ENCODE measurements at places on chromosomes 1 and 21.

- DNase-seq, result no peak
These were observed 173.8 kb downstream of the RASAL2 start for GRCh38 chr1:178267646-178268094.

DNA sequence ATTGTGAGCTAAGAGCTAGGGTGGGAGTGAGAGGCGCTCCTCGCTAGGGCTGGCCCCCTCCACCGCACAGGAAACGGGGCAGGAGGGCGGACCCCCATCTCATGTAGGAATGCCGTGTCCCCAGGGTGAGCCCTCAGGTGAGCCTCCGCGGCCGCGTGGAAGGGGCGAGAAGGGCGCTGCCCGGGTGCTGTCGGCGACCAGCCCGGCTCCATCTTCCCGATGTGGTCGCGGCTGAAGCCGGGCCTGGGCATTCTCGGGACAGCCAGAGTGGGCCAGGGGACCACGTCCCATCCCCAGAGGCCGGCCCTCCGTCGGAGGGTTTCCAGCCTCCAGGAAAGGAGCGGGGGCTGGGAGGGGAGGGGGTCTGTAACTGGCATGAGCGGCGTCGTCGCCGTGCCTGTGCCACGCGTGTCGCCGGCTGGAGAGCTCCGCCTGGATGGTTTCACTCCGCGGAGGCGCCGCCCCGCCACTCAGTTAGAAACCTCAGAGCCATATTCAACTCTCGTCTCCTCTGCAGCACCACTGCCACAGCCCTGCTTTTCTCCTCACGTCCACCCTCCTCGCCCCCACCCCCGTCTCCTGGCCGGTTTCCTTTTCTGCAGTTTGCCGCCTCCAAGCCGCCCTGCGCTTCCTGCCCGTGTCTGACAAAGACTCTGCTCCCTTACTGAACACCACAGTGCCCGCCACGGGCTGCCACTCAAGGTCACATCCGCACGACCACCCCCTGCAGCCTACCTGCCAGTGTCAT, at the start of gene TMEM269:
Gene TMEM269 (plus strand): TSS at position 46 of the 748 bp plus-strand sequence. CDS start 4,903 bp downstream, outside the sequence.
- peak; percentile 50 for DNase-seq

- no peak for DNase-seq
These were observed 79.9 kb downstream of the PRDM2 start for GRCh38 chr1:13779930-13780329.

DNA sequence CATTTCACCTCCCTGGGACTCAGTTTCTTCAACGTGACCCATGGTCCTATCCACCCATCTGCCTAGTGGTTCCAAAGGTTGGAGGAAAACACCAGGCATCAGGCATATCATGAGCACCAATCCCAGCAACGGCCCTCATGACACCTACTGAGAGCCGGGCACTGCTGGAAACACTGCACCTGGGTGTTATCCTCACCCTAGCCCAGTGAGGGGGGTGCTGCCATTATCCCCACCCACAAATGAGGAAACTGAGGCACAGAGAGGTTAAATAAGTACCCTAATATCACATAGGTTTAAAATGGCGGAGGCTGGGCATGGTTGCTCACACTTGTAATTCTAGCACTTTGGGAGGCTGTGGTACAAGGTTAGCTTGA, 206.9 kb downstream of the MATN1 start:
- DNase-seq, result no peak

GRCh38 chr1:20615946-20616846, 17.1 kb upstream of the PINK1 start:
- peak; percentile 6 for DNase-seq

DNA sequence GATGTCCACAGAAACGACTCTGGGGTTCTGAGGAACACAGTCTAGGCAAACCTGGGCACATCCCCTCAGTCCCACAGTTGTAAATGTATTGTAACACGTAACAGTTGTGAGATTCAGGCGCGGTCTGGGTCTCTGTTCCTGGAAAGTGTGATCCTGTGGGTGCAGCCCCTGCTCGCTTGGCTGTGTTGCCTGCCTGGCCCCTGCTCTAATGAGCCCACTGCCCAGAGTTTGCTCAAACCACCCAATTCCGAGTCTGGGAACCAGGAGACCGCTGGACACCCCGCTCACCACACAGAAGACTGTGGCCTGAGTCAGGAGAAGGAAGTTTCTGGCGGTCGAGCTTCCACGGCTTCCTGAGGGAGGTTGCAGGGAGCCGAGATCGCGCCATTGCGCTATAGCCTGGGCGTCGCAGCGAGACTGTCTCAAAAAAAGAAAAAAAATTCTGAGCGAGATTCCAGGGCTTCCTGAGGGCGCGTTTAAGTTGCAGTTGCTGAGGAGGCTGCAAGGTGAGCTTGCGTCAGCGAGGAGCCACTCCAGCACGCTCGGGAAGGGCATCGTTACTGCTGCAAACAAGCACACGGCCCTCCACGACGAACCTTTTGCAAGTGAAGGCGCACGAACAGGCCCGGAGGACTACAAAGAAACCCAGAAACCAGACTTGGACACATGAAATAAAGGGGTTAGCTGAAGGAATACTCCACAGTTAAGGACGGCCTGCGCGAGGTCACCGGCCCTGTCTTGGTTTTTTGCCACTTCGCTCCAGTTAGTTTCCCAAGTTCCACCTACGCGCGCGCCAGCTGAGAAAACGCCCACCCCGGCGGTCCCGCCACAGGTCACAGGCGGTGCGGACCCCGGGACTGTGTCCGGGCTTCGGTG, 1.1 kb downstream of the C21orf58 start:
- DNase-seq, result peak; percentile 39

GRCh38 chr1:36486439-36487335, 4.0 kb upstream of the CSF3R start:
- no peak for DNase-seq

DNA sequence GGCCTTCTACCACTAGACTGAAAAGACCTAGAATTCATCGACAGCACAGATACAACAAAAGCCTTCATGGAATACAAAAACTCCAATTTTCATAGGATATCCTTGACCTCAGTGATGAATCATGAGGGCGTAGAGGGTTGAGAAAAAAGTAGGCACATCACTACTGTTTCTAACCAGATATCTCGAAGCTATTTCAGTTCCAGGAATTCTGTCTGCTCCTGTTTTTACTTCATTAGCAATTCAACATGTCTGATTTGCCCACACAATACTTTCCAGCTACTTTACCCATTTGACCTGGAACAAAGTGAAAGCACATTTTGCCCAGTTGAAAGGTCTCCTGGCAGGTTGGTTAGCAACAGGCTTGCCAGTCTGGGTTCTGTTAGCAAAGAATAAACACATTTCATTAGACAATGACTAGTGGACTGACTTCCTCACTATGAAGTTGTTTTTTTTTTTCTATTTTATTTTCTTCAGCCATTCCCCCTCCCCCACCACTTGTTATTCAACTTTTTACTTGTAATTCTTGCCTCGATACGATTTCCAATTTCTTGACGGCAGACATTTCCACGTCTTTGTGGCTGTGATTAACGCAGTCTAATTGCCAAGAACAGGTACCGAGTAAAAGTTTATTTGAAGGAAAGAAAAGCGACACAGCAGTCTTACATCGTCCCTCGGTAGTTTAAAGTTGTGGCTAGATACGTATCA, 4.0 kb upstream of the ZBTB18 start:
- DNase-seq, result no peak

- DNase-seq, result no peak
These were observed 8.1 kb downstream of the CCSAP start for GRCh38 chr1:229334716-229335115.

- DNase-seq, result no peak
These were observed 32.7 kb downstream of the WDTC1 start for GRCh38 chr1:27267153-27267552.

DNA sequence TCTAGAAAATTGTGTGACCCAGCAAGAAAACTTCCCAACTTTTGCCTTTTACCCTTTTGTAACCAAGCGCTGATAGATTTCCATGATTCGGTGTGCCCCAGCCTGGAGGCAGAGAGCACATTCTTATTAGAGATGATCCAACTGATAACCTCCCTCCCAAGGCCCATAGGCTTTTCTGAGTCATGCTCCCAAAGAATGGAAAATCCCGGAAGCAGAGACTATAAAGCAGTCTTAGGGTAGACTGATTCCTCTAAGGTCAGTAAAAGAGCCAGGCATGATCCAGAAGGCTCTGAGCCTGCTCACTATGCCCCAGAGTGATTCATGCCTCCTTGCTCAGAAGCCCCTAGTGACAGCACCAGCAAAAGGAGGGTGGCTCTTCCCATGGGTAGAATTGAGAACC, 4.3 kb downstream of the CAMK1G start:
- DNase-seq, result no peak

DNA sequence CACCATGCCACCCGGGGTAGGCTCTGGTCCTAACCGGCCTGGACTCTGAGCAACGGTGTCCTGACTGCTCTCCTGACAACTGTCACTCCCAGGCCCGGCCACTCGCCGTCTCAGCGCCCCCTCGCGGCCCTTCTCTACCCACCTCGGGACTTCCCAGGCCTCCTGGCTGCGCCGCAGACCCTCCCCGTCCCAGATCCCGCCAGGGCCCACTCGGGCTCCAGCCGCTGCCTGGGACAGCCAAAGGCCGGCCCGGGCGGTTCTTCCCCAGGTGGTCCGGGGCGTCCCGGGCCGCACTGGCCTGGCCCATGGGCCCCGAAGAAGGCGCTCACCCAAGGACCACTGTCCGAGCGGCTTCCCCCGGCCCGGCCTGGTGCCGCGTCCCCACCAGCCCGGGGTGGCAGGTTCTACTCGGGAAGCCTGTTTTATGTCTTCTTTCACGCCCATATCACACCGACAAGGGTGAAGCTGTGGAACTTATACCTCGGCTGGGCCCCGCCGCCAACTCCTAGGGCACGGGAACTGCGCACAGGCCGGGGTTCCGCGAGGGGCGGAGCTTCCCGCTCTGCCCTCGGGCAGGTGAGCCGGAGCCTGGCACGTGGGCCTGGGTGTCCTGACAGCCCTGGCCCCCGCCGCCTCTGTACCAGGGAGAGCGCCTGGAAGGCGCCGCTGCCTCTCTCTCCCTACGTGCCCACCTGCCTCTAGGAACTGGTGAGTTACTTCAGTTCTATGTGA, 138.3 kb downstream of the TTLL7 start:
- DNase-seq, result peak; percentile 83

DNA sequence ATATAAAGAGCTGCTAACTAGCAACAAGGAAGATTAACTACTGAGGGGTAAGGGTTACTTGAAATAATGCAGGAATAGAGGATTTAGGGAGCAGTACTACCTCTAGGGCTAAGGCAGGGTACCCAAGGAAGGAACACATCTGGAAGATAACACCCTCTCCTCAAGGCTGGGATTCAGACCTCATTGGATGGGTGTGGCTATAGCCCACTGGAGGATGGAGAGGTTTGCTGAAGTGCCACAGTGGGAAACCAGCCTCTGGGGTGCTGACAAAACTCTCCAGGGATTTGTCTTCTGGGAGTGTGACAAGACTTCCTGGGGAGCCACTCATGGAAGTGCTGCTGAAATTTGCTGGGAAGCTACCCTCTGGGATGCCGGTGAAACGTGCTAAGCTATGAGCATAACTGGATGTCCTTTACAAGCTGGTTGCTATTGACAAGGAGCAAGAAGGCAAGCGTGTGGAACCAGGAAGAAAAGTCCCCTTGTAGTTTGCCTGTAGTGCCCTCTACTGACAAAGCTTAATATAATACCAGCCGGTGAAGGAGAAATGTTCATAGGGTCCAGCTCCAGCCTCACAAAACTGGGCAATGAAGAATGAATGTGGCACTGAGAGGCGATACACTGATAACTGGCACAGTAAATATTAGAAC, 122.8 kb upstream of the USP24 start:
- peak; percentile 13 for DNase-seq

- no peak for DNase-seq
These were observed 130.9 kb downstream of the CD247 start for GRCh38 chr1:167387251-167387910.

- no peak for DNase-seq
These were observed 2.5 kb downstream of the KRTAP10-11 start for GRCh38 chr21:44648557-44649311.

DNA sequence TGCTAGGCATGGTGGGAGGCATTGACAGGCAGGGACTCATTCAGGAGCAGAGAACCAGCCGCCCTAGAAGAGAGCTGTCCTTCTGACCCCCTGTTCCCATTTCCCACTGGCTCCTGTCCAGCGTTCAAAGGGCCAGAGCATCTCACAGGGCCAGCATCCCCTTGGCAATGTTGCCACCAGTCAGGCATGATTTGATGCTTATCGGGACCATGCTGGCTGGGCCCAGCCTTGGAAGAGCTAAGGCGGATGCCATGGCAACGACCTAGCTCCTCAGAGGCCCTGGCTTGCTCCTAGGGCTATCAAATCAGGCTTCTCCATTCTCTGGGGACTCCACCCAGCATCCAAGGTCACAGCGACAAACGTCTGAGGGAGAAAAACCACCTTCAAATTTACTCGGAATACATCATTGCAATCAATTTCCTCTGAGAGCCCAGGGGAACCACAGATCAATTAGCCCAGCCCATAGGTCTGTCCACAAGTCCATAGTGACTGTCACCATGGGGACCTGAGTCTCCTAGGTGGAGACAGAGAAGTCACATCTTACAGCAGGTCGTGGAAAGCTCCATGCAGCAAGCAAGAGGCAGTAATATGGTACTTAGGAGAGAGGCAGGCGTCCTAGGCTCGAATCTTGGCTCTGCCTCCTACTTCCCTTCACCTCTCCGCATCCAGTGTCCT, 14.1 kb upstream of the VWA5B1 start:
- no peak for DNase-seq

DNA sequence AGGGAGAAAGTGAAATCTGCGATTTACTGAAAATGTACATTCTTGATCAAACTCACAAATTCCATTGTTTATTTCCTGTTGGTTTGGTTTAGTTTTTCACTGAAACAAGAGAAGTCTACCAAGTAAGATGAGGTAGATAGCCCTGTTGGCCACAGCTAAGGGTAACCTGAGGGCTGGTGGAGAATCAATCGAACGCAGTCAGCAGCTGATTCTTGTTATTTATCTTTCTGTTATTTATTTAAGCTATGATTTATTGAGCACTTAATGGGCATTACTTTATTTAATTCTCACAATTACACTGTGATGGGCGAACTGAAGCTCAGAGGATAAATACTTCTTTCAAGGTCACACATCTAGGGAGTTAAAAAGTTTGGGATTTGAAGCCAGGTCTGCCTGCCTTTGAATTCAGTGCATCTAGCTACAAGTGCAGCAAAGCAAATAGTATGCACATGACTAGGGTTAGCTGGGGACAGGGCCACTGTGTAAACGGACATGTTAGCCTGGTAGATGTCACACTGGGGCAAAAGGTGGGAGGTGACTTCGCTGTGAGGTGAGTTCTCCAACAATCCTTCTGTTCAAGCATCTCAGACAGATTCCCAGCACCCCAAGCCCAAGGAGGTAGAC, 106.5 kb upstream of the GADD45A start:
- no peak for DNase-seq

DNA sequence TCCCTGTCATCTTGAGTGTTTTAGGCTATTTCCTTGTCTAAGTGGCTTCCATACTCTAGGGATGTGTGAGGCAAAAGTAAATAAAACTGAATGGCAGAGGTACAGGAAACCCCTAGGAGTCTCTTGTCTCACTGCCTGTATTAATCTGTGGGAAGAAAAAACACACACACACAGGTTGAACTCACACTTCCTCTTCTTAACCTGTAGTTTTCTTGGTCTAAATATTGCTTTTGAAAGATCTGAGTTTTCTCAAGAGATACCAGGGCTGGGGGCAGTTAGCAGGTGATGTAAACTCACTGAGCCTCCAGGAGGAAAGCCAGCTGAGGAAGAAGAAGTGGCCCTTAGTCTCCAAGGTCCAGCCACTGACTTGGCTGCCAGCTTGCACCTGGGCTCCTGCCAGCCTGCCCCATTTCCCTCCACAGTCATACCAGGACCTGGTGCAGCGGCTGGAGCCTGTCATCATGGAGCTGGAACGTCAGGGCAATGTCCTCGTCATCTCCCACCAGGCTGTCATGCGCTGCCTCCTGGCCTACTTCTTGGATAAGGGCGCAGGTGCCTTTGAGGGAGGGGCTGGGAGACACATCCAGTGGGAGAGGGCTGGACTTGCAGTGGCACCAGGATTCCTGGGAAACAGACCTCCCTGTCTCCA, 16.9 kb downstream of the PFKFB2 start:
- DNase-seq, result no peak

Measured in activated CD4-positive, alpha-beta T cell treated with anti-CD3 and anti-CD28 coated beads, Interleukin-2, amount 50 U/mL, for 48 hours (primary cell).